Stimulated activated naive CD4-positive, alpha-beta T cell treated with Interleukin-2 at 50 U/mL for 16 hours (primary cell): ENCODE measurements at places on chromosomes 1 and 21.

DNA sequence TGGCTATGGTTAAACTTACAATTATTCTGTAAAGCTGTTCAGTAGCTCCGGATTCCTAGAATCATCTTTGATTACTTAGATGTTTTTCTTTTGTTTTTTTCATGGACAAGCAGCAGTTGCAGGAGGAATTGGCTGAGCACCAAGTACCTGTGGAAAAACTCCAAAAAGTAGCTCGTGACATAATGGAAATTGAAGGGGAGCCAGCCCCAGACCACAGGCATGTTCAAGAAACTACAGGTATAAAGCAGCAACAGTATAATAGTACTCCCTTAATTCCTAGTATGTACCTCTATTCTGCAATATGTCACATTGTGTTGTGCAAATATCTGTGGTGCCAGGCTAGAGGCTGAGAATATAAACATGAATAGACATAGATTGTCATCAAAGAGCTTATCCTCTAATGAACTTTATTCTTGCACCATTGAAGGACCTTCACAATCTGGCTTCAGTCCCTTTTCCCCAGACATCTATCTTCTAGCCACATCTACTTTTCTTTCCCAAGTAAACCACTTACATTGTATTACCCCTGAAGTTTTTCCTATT, 132.3 kb upstream of the BMP8A start:
- DNase-seq, result no peak

GRCh38 chr1:152646656-152647055, 16.5 kb upstream of the LCE2D start:
- no peak for DNase-seq

DNA sequence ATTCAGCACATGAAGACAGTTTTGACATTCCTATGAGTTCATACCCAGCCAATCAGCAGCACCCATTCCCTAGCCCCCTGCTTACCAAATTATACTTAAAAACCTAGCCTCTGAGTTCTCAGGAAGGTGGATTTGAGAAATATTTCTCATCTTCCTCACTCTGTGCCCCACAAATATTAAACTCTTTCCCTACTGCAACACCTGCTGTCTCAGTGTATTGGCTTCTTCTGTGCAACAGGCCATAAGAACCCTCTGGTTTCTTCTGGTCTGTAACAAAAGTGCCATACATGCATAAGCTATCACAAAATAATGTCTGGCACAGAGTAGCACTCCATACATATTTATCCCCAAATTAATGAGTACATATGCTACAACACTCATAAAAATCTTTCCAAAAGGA, 387.4 kb upstream of the CAMK1G start:
- no peak for DNase-seq

DNA sequence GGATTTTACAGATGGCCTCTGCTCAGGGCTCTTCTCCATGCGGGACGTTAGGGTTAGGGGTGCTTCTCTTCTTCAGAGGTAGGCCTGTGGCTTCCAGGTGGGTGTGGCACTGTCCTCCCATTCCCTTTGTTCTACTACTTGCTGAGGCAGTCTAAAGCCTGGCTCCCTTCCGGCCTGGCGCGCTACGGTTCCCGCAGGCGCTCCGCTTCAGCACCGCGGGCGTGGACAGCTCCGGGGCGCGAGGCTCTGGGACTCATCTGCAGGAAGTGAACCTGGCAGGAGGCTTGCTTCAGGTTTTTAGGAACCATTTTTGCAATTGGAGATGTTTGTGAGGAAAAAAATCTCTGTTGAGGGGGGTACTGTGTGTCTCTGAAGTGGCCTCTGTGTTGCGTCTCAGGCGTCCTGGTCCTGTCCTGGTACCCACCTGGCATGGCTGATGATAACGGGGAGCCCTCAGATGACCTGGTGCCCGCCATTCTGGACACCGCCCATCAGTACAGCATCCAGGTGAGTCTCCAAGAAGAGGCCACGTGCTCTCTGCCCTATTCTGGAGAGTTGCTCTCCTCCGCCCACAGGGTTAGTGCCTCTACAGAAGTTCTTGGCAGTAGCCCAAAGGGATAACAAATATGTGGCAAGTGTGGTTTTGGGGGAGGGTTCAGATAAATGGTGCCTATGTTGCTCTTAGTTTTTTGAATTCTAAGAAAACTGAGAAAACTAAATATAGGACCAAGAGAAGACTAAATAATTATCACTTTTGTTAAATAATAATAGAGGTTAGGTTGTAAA, 1.9 kb downstream of the MANEAL start:
- DNase-seq, result peak; percentile 12

- DNase-seq, result no peak
Measured at GRCh38 chr1:28078262-28078661, 10.1 kb downstream of the EYA3 start.

DNA sequence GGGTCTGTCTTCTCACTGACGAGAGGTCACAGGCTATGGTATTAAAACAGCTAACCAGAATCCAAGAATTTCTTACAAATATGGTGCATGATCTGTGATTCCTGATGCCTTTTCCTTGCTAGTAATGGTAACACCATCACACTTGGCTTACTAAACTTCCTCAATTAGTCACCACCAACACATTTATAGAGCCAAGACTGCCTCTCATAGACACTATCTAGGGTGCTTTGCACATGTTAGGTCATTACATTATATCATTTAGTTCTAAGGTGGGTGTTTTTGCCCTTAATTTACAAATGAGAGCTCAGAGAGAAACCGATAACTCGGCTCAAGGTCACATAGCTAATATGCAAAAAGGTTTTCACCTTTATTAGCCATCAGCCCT, 8.7 kb downstream of the KIF21B start:
- no peak for DNase-seq
